Activated T-cell treated with anti-CD3 and anti-CD28 coated beads, Interleukin-2, amount 50 U/mL, for 4 hours (primary cell): ENCODE measurements at places on chromosomes 13 and 19. TPM values are rescaled to one million over a fixed set of nuclear protein-coding genes. Genes with fewer than 3 reads are reported as not detected.

GRCh38 chr13:112244061-112244460, 132.1 kb upstream of the SPACA7 start:
- no peak for DNase-seq

The CKM gene
- not detected for total RNA-seq

- DNase-seq: no peak
Measured at GRCh38 chr13:32159137-32159869, 127.7 kb downstream of the FRY start.

The ZNF90 gene
- total RNA-seq: 3.6 TPM

DNA sequence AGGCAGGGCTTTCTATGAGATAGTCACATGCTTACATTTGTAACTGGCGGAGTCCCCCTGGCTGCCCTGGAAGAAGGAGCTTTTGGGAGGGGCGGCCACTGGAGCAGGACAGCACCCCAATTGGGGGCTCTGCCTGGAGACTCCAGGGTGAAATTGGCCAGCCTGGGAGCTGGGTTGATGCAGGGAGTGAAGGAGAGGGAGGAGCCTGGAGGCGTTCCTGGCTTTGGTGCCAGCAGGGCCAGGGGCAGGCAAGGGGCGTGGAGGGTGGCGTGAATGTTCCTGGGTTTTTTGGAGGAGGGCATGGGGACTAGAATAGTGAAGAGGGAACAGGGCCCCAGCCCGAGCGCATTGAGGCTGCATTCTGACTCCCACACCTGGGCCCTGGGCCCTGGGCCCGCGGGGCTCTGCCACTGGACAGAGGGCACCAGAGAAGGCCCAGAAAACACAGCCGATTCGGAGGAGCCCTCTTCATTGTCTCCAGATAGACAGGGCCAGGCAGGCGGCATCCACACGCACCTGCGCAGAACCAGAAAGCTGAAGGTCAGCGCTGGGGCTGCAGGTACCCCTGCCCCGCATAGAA, 29.5 kb downstream of the COMP start:
- no peak for DNase-seq

- DNase-seq: no peak
Measured at GRCh38 chr19:6473647-6474046, 7.9 kb downstream of the DENND1C start.

The PMIS2 gene
- not detected for total RNA-seq

DNA sequence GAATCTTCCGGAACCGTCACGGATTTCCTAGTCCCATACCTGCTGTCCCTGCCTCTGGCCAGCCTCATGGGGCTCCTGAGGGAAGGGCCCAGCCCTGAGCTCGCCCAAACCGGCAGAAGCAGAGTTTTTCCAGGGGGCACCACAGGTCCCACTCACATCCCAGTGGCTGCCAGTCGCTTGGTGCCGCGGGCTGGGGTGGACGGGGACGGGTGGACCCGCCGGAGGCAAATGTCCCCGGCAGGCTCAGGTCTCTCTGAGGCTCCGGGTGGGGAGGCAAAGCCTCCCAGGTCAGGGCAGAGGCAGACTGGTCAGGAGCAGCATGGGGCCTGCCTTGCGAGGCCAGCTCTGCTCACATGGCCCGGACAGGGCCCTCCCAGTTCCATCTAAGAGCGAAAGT, 24.8 kb downstream of the ADPRHL1 start:
- DNase-seq: no peak

GRCh38 chr13:110555601-110556223, 5.8 kb downstream of the RAB20 start:
- DNase-seq: no peak
